ENCODE measurements at places on chromosomes 4 and X.

DNA sequence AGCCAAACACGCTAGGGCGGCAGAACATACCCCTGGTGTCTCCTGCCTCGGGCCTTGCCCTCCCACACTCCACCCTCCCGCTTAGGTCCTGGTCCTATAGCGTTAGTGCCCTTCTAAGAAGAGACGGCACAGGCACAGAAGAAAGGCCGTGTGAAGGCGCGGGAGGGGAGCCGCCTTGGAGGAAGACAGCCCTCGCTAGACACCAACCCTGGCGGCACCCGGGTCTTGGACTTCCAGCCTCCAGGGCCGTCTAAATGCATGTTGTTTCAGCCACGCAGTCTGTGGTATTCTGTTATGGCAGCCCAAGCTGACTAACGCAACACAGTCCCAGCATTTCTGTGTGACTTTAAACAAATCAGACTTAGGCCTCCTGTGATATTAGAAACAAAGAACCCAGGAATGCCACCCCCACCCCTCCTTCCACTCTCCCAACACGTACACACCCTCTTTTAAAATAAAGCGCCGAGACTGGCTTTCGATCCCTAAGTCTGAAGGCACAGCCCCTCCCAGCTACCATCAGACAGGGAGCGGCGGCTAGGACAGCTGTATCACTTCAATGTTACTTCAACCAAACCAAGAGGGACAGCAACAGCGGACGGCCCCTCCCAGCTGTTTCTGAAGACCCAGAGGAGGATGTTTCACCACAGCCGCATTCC lies 128.0 kb downstream of the AFAP1 start:
- no peak for DNase-seq

- no peak for DNase-seq
Observed at GRCh38 chr4:153934688-153935017, 145.8 kb upstream of the SFRP2 start.

DNA sequence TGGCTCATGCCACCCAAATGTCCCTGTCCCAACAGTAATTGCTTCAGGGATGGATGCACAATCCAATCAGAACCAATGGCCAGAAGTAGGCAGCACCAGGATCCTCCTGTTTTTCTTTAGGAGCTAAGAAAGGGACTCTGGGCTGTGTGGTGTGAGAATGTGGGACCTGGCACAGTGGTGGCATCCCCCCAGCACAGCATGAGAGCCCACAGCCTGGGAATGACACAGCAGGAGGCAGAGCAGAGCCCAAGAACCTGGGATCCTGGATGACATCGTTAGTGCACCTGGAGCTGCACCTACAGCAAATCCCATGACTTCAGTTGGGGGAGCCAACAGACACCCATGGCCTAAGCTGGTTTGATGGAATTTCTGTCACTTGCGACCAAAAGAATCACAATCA lies 70.7 kb upstream of the C4orf50 start:
- no peak for DNase-seq

DNA sequence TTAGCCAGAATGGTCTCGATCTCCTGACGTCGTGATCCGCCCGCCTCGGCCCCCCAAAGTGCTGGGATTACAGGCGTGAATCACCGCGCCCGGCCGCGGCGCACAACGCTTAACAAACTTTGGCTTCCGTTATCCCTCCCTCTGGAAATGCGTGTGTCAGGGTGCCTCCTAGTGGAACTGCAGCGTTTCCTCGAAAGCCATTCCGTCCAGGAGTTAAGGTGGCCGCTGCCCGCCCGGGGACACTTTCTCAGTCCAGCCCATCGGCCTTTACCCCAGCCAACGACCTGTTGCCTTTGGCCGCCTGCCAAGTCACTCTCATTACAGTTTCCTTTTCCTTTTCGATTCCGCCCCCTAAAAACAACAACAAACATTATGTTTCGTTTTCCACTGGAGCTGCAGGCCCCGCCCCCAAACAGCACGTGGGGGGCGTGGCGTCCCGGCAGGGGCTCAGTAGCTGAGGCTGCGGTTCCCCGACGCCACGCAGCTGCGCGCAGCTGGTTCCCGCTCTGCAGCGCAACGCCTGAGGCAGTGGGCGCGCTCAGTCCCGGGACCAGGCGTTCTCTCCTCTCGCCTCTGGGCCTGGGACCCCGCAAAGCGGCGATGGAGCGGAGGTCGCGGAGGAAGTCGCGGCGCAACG lies at the start of gene HERC5:
HERC5 (plus strand) TSS at position 450 of the 637 bp plus-strand sequence; CDS start at position 601, 151 bp downstream.
- DNase-seq, result peak; percentile 91

- peak; percentile 71 for DNase-seq
Observed at GRCh38 chr4:83358410-83358809, 23.8 kb upstream of the HPSE start.

DNA sequence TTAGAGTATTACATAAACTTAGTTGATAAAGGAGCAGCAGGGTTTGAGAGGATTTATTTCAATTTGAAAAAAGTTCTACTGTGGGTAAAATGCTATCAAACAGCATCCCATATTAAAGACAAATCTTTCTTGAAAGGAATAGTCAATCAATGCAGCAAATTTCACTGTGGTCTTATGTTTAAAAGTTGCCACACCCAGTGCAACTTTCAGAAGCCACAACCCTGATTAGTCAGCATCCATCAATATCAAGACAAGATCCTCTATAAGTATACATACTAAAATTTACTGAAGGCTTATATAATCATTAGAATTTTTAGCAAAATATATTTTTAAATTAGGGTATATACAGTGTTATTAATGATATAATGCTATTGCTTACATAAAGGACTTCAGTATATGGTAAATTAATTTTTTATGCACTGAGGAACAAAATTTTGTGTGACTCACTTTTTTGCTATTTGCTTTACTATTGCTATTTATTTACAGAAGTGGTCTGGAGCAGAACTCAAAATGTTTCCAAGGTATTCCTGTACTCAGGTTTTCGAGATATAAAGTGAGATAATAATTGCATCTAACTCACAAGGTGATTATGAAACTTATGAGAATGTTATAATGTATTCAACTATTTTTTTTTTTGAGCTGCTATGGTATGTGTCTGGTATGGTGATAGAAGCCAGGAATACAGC lies 1127.6 kb downstream of the ADGRL3 start:
- no peak for DNase-seq

DNA sequence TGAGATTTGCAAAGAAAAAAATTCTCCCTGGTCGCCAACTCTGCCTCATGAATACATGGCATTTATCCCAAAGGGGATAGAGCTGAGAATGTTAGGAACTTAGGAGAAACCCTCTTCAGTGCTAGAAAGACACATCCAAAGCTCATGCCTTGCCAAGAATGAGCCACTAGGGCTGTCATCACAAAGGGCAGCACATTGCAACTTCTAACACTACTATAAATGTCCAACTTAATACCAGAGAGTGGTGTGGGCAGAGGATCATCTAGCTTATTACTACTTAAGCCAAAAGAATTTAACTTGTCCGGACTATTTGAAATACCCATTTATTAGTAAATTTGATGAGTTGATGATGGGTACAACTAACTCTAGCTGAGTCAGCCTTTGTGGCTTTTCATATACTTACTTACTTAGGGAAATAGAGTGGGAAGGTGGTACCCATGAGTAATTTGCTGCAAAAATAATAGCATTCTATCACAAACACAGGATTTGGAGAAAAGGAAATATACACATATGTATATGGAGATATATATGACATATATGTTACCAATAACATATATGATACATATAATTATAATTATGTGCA lies 66.3 kb upstream of the GAB1 start:
- no peak for DNase-seq

GRCh38 chrX:15755091-15755490 lies 17.0 kb downstream of the CA5B start:
- DNase-seq, result no peak

- DNase-seq, result no peak
Observed at GRCh38 chr4:30753316-30753715, 33.1 kb downstream of the PCDH7 start.

DNA sequence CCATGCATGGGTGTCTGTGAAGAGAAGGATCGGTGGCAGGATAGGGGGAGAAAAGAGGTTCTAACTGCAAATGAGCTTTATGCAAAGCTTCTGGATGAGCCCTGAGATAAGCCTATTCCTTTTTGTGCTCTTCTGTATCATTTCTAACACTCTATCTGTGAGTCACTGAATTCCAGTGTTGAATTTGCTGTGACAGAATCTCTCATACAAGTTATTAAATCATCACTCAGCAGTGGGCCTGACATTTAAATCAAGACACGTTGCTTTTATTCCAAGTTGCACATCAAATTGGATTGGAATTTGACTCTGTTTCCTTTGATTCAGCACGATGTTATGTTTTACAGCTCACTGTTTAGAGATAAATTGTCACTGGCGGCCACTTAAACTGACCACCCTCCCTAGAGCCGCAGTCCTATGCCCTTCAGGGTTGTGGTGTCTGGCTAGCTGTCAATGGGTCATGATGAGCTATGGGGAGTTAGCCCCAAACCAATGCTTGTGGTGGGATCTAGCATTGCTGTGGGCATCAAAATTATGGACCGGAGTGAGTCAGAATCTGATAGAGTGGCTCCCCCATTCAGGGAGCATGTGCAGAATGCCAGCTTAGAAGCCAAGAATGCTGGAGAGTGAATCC lies 42.7 kb downstream of the LHFPL1 start:
- DNase-seq, result no peak

GRCh38 chr4:33262824-33263223 lies 2542.7 kb downstream of the PCDH7 start:
- DNase-seq, result no peak

Measured in ACHN (cell line).